ENCODE measurements at places on chromosomes 11 and 22. TPM values are rescaled to one million over a fixed set of nuclear protein-coding genes. Genes with fewer than 3 reads are reported as not detected.

Gene KRTAP5-7
- total RNA-seq = not detected

Gene CCDC90B
- total RNA-seq = 79.1 TPM

Gene OTOG
- 0.78 TPM for total RNA-seq

Gene TSPAN4
- 145 TPM for total RNA-seq

Gene FOLR2
- not detected for total RNA-seq

Gene APOA1
- not detected for total RNA-seq

Gene HEPN1
- not detected for total RNA-seq

Gene DESI1
- total RNA-seq = 53.8 TPM

Gene MAPK12
- 26.1 TPM for total RNA-seq

Gene CFL1
- total RNA-seq = 981 TPM

Gene POU2AF2
- total RNA-seq = not detected

Gene UPK3A
- total RNA-seq = 0.89 TPM

Gene AHNAK
- total RNA-seq = 2.1 TPM

GRCh38 chr11:65113839-65114238, 2.2 kb downstream of the TM7SF2 start:
- no peak for DNase-seq

GRCh38 chr11:69055212-69055586, 6.5 kb downstream of the TPCN2 start:
- no peak for DNase-seq

DNA sequence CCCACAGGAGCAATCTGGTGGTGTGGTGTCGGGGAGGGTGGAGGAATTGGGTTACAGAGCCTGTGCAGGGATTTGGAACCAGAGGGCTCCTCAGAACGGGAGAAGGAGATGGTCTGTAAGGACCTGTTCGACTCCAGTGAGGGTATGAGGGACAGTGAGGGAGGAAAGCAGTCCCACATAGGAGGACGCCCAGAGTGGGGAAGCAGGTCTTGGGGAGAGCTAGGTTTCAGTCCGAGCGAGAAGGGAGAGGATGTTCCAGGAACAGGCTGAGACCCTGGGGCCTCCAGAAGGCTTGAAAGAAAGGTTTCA, 32.0 kb upstream of the GNAZ start:
- no peak for DNase-seq

DNA sequence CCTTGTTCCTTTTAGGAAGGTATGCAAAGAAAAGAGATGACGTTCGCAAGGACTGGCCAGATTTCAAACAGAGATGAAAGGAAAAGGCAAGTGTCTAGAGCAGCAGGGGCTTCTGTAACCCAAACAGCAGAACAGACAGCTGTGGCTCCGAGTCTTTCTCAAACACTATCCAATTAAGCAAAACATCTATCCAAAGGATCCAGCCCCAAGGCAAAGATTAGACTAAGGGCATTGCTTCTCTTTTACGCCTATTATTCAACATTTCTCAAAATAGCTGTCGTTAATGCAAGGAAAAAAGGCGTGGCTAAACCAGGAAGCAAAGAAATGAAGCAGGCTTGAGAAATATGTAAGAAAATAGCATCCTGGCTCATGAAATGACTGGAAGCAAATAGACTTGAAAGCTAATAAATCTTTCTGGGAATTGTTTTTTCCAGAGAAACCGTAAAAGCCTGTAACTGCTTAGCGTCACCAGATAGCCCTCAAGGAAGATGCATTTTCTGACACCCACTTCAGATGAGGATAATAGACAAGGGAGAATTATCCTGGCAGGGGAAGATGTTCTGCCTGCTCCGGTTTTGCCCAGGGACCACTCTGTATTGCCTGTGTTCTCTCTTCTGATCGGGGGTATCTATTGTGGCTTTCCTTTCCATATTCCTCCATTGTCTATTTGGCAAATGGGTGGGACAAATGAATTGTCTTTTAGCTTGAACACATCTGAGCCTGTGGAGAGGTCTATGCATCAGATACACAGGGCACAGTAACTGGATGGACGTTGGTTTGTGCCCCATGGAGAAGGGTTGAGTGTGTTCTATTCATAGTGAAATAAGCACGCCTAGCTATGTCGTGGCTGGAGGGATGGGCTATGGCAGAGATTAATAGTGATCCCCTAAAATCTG, 20.2 kb downstream of the C11orf96 start:
- DNase-seq = no peak

GRCh38 chr11:92770419-92770818, 199.0 kb upstream of the MTNR1B start:
- no peak for DNase-seq

DNA sequence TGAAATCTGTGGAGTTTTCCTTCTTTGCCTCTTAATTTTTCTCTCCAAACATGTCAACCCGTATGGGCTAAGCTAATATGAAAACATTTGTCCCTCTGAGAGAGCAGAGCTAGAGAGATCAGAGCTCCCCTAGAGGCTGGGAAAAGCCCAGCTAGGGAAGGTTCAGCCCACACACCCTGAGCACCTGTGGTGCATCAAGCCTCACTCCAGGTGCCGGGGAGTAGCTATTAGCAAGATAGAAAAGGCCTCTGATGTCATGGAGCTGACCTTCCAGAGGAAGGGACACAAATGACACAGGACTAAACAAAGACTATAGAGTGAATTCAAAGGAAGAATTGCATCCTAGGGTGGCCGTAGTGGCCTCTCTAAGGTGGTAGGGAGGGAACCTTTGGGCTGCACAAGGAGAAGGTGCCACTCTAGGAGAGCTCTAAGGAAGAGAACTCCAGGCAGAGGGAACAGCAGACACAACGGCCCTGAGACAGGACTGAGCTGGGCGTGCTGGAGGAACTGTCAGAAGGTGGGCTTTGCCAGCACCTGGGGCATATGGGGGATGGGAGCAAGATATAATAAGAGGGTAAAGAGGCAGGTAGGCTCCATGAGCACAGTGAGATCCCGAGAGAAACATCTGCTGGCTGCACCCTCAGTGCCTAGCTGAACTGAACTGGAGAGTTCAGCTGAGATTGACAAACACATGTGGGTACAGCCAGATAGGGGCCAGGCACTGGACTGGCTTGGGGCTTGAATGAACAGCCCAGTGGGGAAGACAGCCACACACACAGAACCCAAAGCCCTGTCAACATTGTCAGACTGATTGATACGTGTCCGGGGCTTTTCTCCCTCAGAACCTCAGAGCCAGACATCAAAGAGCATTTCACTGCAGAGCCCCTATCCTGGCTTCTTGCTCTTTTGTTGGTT, 65.5 kb upstream of the DRD2 start:
- DNase-seq = peak; percentile 77

GRCh38 chr11:102734650-102735049, 9.9 kb upstream of the MMP8 start:
- no peak for DNase-seq

- DNase-seq = no peak
Observed at GRCh38 chr11:72216638-72217037, at the start of gene FOLR2. Gene FOLR2 (plus strand): TSS chr11:72216794. CDS start chr11:72218585, 1,791 bp downstream.

DNA sequence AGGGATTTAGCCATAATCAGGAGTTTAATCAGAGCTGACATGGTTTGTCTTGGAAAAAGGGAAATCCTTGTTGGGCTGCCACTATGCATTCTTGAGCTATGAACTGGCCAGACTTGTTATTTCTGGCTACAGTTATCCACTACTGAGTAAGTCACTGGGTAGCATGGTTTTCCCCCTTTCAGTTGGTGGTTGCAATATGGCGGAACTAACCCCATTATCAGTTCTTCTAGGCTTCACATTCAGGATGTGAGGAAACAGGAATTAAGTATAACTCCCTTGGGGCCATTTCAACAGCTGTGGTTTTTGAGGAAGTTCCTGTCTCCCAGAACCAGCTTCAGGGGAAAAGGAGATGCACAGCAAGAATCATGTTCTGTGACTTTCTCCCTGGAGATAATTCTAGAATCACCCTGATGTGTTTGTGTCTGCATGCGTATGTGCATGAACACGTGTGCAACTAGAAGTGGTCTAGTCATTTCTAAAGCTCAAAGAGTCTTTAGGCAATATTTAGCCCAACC, 103.0 kb upstream of the CD44 start:
- DNase-seq = no peak

- DNase-seq = peak; percentile 8
Observed at GRCh38 chr11:36455658-36456111, 54.4 kb downstream of the TRAF6 start.

DNA sequence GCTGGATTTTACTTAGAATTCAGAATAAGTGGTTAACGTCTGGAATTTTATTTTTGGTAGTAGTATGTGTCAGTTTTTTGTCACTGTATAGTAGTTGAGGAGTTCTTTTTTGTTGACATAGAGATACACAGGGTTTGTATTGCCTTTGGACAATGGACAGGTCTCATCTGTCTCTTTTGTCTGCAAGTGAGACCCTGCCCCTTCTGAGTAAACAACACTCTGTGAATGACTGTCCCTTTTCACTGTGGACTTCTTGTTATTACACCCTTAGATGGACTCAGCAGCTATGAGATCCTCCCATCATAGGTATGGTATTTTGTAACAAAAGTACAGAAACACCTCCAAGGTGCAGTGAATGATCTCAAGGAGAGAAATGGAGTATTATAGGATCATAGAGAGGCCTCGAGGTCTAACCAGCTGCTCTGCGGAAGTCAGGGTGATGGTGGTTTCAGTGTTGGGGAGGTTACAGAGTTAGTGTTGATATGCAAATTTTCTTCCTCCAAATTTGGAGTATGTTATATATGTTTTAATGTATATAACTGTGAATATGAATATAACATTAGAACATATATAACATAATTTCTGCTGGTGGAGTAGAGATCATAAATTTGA, 7.8 kb downstream of the PPP6R3 start:
- no peak for DNase-seq

DNA sequence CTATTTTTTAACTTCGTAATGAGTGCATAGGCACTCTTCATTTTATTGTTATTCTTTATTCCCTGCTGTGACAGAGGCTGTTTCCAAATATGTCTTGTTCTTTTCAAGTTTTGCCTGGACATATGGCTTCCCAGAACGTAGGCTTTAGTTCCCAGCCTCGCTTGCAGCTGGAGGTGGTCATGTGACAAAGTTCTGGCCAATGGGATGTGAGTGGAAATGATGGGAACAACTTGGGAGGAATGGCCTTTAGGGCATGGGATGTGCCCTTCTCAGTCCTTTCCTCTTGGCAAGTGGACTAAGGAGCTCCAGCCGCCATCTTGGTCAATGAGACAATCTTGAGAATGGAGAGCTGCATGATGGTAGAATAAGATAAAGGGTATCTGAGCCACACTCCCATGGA, 70.8 kb upstream of the EIF3D start:
- no peak for DNase-seq

GRCh38 chr11:74766905-74767304, 18.3 kb downstream of the RNF169 start:
- no peak for DNase-seq

GRCh38 chr11:27718863-27719545, 18.7 kb upstream of the BDNF start:
- peak; percentile 80 for DNase-seq

GRCh38 chr11:124898711-124899110, 1.0 kb upstream of the ROBO4 start:
- DNase-seq = peak; percentile 43

DNA sequence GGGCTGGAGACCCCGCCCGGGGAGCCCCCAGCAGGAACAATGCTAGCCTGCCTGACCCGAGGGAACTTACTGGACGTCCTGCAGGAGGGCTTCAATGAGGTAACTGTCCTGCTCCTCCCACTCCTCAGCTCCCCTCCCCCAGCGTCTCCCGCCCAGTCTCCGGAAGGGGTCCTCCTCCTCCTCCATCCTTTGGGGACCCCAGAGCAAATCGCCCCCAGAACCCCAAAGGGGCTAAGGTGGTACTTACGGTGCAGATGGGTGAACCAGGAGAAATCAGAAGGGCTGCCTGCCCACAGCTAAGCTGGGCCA, 272 bp downstream of the DIXDC1 start:
- DNase-seq = no peak

DNA sequence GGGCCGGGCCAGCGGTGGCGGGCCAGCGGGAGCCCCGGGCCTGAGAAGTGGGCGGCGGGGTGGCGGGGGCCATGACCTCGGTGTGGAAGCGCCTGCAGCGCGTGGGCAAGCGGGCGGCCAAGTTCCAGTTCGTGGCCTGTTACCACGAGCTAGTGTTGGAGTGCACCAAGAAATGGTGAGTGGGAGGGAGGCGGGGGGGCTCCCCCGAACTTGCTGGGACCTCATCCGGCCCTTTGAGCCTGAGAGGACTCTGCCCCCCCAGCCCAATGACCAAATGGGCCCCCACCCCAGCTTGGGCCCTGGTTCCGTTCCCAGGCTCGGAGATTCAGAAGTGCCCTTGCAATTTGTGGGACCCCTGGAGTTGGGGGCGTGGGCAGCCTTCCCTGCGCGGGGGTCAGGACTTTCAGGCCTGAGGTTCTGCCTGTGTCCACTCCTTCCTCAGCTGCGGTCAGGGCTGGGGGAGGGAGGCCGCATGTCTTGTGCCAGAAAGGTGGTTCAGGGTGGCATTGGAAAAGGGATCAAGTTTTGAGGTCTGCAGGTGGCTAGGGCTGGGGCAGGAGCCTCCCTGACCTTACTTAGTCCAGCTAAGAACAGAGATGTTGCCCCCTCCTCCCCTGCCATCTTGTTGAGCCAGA, 496 bp downstream of the EHBP1L1 start:
- no peak for DNase-seq

GRCh38 chr11:59429924-59430516, 3.8 kb upstream of the OR5A2 start:
- DNase-seq = peak; percentile 82

DNA sequence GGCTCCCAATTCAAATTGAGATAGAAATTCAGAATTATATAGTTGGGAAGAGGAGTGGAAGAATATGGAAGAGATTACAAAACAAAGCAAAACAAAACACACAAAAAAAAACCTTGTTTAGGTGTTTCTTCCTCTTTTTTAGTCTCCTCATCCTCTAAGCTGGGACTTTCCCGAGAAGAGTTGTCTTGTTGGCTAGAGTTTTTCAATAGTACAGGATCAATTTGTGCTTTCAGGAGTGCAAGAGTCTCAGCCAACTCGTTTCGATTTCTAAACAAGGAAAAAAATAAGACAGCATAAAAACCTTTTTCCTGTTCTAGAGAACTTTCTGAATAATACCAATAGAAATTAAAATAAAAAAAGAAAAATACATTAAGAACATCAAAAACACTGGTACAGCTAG, 87.8 kb upstream of the CLNS1A start:
- no peak for DNase-seq

- peak; percentile 30 for DNase-seq
Observed at GRCh38 chr11:30653606-30654005, 67.5 kb upstream of the MPPED2 start.

- no peak for DNase-seq
Observed at GRCh38 chr22:47000256-47000655, 237.8 kb downstream of the TBC1D22A start.

GRCh38 chr22:20437613-20438426, at the start of gene SCARF2:
Gene SCARF2 (minus strand): TSS chr22:20437825. CDS start chr22:20437754, 71 bp downstream.
- peak; percentile 86 for DNase-seq

GRCh38 chr11:19939415-19939929, 220.8 kb downstream of the DBX1 start:
- DNase-seq = no peak

- DNase-seq = peak; percentile 55
Observed at GRCh38 chr11:63961608-63962412, 12.6 kb upstream of the COX8A start.
